Vein endothelial cell (primary cell): ENCODE measurements at places on chromosomes 11 and 22. TPM values are rescaled to one million over a fixed set of nuclear protein-coding genes. Genes with fewer than 3 reads are reported as not detected.

The GAL3ST1 gene
- not detected in 2 replicates for total RNA-seq

The MMP8 gene
- total RNA-seq: not detected in 2 replicates

The MUC5B gene
- not detected in 2 replicates for total RNA-seq

The MS4A12 gene
- not detected in 2 replicates for total RNA-seq

The OTOG gene
- not detected in 2 replicates for total RNA-seq

The RIMBP3C gene
- 0.19 TPM in 1 of 2 replicates, not detected in the other for total RNA-seq

The APOC3 gene
- not detected in 2 replicates for total RNA-seq

The FIBIN gene
- not detected in 2 replicates for total RNA-seq

The OR2D2 gene
- total RNA-seq: 0.48 TPM in 1 of 2 replicates, not detected in the other

The SCARF2 gene
- 11.0 and 16.3 TPM in 2 replicates for total RNA-seq
